ENCODE measurements at places on chromosomes 3 and 15.

DNA sequence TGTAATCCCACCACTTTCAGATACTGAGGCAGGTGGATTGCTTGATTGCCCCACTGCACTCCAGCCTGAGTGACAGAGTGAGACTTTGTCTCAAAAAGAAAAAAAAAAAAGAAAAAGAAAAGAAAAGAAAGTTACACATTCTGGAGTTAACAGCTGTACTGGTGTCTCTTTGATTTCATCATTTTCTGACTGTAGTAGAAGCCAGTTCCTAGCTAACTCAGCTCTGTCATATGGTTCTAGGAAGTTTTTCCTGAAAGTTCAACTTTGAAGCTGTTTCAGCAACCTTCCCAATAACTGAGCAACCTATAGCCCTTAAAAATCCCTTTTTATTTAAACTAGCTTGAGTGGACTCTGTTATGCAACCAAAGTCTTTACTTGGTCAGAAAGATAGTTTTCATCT lies 104.6 kb upstream of the STRIT1 start:
- DNase-seq, result no peak

DNA sequence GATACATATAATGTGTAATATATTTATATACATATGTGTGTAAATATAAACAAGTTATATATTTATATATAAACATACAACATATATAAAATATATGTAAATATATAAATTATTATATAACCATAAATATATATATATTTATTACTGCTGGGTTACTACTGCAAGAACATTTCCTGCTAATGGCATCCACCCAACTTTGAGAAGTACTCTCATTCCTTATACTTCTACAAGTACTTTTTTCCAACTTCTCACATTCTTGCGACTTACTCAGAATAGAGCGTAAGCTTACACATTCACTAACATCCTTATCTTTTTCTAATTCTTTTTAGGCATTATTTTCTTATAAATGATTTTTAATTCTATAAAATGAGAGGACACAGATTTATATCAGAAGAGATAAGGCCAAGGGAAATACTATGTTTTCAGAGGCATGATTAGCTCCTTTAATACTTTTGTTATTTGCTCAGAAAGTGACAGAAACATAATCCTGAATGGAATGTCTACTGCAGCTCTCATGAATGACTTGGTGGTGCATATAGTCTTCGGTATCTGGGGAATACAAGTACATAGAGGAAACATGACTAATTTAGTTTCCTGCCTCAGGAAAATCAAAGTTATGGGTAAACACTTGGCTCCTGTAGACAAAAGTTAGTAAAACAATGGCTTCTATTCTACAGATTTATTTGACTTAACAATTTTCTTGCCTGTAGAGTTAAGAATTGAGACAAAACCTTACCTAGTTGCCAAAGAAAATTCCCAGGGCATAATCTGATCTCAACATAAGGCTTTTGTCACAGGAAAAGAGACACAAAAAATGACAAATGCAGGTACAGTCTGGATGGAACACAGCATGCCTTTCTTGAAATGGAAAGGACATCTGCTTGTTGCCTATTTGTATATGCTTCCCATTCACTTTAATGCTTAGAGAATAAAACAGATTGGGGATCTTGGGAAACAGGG lies 453.9 kb downstream of the SQOR start:
- DNase-seq, result no peak

DNA sequence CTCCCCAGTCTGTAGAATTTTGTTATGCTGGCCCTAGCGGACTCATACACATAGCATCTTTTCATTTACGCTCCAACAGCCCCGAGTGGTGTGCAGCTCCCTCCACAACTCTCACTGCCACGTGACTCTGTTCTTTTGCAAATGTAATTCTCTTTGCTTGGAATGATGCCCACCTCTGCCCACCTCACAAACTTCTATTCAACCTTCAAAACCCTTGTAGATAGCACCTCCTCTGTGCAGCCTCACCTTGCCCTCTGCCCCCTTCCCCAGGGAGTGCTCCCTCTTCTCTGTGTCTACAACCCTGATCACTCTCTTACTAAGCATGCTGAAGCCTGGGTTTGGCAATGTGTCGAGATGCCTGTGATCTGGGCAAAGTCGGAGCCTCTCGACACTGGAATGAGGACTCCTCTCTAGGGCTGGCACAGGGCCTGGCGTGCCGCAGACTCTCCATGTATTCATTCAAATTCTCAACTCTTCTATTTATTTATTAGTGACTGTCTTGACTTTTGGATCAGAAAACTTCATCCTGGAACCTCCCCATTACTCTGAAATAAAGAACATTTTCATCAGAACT lies 73.5 kb downstream of the MGLL start:
- no peak for DNase-seq

DNA sequence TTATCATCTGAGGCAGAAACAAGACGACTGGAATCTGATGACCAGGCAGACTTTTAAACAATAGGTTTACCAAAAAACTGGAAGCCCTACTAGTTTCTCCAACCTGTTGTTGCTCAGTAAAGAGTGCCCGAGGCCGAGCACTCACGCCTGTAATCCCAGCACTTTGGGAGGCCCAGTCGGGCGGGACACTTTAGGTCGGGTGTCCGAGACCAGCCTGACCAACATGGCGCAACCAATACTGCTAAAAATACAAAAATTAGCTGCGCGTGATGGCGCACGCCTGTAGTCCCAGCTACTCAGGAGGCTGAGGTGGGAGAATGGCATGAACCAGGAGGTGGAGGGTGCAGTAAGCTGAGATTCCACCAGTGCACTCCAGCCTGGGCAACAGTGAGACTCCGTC lies 1.1 kb upstream of the WDR5B start:
- no peak for DNase-seq

- no peak for DNase-seq
These were observed 1297.6 kb upstream of the ALCAM start for GRCh38 chr3:104069114-104069513.

DNA sequence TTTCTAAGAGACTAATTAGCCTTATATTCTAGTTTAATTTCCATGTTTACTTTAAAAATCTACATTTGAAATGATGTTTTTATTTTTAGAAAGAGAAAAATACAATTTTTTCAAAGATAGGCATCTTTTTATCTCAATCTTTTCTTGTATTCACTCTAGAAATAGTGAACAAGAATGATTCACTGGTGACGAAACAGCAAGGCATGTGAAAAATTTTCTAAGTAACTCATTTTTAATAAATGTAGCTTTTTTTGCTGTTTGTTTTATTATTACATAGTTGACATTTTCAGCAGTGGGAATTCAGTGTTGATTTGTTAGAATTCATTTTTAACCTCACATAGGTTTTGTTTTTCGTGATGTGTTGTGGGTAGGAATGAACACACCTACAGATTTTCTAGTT lies 1226.4 kb downstream of the NSUN3 start:
- no peak for DNase-seq

- no peak for DNase-seq
These were observed 138.8 kb downstream of the SNRPN start for GRCh38 chr15:25093455-25094029.

- no peak for DNase-seq
These were observed 202.6 kb downstream of the KLHL25 start for GRCh38 chr15:85592148-85592547.

- no peak for DNase-seq
These were observed 4.3 kb downstream of the SLC6A20 start for GRCh38 chr3:45792036-45792435.

GRCh38 chr3:87798567-87798947 lies 260.2 kb downstream of the CGGBP1 start:
- DNase-seq, result no peak

DNA sequence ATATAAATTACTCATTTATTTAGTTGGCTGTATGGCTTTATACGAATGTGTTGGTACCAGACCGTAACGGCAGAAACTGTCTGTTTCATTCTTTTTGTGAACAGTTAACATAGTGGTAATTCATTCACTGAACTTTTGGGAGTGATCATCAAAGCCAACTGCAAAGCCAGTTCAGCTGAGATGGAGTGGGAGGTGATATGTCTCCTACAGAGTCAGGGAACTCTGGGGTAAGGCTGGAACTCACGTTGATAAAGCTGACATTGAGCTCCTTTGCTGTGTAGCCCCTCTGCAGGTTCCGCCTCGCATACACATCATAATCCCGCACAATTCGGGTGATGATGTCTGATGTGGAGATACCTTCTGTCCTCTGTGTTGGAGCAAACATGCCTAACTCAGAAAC lies 25.4 kb downstream of the SLC51A start:
- DNase-seq, result no peak

DNA sequence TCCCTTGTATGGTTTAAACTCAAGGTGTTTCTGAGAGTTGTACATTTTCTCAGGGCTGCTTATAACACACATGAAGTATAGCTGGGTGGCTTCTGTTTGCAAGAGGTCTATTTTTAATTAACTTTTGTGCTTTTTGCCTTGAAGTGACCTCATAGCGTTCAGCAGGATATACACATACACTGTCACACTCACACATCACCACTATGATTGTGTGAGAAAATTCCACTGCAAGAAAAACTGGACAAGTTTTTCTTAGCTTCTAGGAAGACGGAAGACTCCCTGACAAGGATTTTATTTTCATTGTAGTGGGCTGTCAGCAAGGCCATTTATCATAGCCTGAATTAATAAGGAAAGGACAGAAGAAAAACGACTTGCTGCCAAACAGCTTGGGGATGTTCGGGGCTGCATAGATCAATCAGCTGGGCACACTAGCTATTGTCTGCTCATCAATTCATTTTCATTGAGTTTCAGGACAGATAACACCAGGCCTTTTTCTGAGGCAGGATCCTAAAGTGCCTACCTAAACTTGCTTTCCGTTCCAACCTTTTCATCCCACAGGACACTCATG lies 192.8 kb upstream of the CRBN start:
- DNase-seq, result no peak

DNA sequence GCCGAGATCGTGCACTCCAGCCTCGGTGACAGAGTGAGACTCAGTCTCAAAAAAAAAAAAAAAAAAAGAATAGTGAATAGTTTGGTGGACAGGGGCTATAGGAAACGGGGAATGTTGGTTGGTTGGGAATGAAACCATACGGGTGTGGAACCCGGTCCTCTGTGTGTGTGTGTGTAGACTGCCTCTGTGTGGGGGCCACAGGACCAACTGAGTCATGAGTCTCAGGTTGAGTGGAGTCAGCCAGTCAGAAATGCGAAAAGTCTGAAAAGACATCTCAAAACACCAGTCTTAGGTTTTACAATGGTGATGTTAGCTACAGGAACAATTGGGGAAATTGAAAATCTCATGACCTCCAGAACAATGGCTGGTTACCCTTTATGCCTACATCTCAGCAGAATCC lies 44.5 kb downstream of the ZDHHC19 start:
- DNase-seq, result no peak

DNA sequence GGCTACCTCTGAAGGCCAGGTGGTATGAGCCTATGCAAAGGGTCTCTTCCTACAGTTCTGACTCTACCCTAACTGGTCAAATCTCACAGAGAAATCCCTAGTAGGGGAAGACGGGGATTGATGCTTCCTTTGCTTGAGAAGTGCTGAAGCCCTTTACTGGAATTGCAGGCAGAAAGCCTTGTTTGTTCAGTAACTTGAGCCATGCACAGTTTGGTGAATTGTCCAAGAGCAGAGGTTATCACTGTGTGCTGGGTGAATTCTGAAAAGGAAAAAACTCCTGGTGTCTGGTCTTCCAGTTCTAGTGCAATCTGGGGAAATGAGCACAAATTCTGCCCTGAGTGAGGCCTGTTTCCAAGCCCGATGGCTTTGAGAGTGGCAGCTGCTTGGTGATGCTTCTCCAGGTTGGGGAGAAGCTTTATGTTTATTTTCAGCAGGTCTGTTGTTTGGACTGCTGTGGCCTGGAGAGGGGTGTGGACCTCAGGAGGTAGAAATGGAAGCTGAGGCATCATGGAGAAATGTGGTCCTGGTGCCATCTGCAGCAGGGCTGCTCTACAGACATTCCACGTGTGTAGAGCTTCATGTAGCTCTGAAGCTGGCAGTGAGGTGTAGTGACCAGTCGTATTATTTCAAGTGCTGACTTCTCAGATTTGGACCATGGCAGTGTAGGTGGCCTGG lies 60.9 kb downstream of the ARNT2 start:
- DNase-seq, result no peak

DNA sequence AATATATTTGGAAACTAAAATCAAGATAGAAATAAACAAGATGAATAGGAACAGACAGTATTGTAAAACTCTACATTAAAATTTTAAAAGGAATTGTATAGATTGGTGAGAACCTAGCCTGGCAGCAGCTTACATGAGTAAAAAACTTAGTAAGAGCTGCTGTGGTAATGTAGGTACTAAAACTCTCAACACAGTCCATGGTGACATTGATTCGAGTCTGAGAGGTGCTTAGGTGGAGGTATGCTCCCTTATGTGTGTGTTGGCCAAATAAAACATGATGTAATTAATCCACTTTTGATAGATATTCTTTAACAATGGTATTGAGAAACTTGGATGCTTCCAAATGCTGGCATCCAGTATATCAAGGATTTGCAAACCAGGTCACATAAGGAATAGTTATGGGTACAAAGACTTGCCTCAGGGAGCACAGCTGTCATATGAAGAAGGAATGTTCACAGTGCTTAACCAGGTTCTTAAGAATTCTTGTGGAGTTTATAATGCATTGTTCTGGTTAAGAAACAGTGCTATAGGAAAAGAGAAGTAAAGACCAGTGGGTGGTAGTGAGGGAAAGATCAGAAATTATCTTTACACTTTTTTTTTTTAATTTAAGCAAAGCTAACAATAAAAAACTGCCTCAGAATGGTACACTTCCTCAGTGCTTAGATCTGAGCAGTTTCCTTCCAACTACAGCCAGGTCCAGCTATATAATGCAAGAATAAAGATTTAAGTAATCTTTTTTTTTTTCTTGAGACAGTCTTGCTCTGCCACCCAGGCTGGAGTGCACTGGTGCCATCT lies 24.6 kb upstream of the IL20RB start:
- DNase-seq, result no peak

DNA sequence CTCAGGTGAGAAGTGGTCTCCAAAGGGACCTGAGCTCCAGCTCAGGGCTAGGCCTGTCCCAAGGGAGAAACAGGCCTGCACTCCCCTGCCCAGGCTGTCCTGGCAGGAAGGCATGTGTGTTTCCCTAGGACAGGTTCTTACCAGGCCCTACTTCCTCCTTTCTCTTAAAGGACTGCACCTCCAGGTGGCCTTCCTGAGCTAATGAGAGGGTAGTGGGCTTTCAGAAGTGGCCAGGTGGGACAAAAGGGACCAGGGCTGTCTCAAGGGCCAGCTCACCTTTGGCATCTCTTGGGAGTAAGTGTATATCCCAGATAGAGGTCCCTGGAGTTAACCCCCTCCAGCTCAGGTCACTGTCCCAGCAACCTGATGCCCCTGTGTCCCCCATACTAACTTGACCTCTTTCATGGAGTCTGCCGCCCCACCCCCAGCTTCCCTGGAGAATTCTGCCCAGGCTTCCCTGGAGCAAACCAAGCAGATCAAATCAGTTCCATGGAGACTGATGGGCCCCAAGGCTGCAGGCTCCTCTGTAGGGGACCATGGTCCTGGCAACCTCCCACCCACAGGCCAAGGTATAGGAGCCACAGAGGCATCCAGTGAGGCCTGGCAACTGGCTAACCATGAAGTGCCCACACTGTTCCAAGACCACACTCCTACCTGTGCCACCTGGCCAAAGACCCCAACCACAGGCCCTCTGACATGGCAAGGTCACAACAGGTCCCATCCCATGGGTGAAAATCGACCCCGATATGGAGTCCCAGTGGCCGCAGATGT lies 67.6 kb downstream of the ZNF445 start:
- DNase-seq, result no peak

- no peak for DNase-seq
These were observed 183.1 kb downstream of the CHST2 start for GRCh38 chr3:143302638-143303171.

- no peak for DNase-seq
These were observed 54.0 kb upstream of the DLG1 start for GRCh38 chr3:197352382-197352781.

Data from activated gamma-delta T cell treated with Interleukin-2 at 50 U/mL for 16 hours (primary cell).